Activated CD8-positive, alpha-beta T cell treated with anti-CD3 and anti-CD28 coated beads, Interleukin-2, amount 10 ng/mL, durations not matched to agents 7 days and 5 days (primary cell): ENCODE measurements at places on chromosomes 7 and 10.

GRCh38 chr7:74269757-74270277 lies 15.6 kb upstream of the RFC2 start:
- DNase-seq, result peak; percentile 69

DNA sequence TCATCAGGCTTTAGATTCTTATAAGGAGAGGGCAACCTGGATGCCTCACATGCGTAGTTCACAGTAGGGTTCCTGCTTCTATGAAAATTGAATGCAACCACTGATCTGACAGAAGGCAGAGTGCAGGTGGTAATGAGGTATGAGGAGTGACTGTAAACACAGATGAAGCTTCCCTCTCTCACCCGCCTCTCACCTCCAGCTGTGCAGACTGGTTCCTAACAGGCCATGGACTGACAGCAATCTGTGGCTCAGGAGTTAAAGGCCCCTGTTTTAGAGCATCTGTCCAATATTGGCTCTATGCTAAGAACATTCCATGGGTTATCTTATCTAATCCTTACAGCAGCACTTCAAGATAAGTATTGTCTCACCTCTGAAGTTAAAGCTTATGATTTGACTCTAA lies 213.5 kb upstream of the NRP1 start:
- no peak for DNase-seq

- DNase-seq, result no peak
Observed at GRCh38 chr10:7335977-7336376, 74.9 kb downstream of the SFMBT2 start.

DNA sequence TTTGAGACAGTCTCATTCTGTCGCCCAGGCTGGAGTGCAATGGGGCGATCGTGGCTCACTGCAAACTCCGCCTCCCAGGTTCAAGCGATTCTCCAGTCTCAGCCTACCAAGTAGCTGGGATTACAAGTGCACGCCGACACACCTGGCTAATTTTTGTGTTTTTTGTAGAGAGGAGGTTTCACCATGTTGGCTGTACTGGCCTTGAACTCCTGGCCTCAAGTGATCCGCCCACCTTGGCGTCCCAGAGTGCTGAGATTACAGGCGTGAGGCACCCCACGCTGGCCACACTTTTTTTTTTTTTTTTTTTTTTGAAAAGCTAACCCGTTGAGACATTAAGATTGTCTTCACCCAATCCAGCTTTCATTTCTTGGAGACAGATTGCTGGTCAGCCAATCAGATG lies 2.1 kb downstream of the ZNF273 start:
- DNase-seq, result no peak

DNA sequence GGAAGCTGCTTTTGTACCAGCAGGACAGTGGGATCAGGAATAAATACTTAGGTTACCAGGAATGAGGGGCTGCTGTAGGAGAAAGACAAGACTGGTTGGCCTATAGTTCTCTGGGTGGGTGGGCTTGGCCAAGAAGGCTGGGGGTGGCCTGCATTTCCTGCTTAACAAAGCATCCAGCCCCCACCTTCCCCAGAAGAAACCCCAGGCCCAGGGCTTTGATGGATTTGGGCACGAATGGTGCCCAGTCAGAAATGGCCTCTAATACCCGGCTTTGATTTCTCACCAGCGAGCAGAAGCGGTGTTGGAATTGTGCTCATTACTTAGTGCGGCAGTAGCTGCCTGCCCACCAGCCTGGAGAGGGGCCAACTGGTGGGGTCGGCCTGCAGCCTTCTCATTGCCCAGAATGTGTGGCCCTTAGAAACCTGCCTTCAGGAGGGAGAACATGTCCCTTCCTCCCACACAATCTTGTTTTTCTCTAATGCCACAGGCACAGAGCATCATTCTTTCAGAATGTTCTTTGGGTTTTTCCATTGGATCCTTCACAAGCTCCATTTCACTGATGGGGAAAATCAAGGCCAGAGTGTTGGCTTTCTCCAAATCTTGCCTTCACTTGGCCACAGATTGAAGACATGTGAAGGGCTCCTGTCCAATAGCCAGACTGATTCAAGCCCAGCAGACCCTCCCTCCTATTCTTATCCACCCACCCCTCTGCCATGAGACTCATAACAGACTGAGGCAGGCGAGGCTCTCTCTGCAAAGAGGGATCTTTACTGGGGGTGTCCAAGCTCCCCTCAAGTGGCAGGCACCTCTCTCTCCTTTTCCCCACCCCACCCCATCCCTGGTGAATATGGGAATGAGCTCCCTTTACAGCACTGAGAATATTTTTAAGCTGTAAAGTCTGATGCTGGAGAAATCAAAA lies 2.5 kb downstream of the UNC5B start:
- no peak for DNase-seq

DNA sequence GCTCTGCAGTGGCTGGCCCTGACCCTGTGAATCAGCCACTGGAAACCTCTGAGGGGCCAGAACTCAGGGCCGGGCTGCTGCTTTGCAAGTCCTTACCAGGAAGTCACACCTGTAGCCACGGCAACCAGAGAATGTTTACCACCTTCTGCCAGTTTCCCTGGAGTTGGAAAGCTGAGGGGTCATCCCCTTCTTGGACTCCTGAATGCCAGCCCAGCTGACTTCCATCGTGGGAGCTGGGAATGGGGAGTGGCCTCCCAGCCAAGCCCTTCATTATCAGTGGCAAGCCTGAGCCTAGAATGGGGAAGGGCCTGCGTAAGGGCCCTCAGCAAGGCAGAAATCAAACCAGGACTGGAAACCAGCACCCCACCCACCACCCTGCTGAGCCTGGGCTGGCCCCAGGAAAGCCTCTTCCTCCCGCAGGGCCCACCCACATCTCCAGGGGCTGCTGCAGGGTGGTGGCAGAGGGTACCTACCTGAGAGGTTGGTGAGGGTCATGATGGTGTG lies 6.5 kb upstream of the CRHR2 start:
- DNase-seq, result no peak

- no peak for DNase-seq
Observed at GRCh38 chr10:557792-558328, 131.6 kb downstream of the DIP2C start.

- DNase-seq, result no peak
Observed at GRCh38 chr7:156906200-156906649, 13.2 kb upstream of the LMBR1 start.

DNA sequence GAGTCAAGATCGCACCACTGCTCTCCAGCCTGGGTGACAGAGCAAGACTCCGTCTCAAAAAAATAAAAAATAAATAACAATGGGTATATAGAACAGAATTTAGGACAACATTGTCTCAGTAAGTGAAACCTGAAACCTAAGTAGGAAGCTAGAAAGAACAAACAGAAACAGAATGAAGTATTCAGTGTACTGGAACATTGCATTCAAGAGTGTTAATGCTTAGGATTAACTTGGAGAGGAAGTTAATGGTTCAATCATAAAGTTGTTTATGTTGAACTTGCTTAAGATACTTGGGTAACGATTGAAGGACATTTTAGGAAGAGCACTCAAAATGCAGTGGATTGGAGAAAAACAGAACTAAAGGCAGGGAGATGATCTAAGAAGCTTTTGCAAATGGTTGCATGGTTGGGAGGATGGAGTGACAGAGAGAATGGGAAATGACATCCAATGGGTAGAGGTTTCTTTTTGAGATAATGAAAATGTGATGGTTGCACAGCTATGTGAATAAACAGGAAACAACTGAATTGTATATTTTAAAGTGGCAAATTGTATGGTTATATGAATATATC lies 233.7 kb downstream of the ADK start:
- DNase-seq, result no peak

- no peak for DNase-seq
Observed at GRCh38 chr10:80491251-80492102, 37.4 kb downstream of the TSPAN14 start.

- no peak for DNase-seq
Observed at GRCh38 chr7:92200791-92201190, 21.8 kb upstream of the LRRD1 start.

DNA sequence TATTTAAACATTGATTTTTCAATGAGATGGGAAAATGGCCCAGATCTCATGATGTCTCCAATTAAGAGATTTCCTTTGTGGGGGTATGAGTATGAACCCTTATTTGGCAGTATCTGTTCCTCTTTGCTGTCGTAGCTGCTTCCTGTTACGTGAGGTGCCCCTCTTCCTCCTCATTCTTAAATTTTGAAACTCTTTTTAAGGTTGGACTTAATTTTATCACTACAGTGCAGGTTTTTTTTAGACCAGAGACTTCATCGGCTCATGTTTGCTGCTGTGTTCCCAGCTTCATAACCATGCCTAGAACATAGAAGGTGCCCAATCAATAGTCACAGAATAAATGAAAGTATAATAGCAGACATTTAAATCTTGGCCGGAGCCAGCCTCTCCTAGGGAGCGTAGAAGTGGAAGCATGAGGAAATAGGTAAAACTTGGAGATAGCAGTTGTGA lies 2.4 kb downstream of the MIOS start:
- peak; percentile 50 for DNase-seq

GRCh38 chr7:153030976-153031375 lies 271.4 kb downstream of the ACTR3B start:
- no peak for DNase-seq

- no peak for DNase-seq
Observed at GRCh38 chr10:22429981-22430421, 84.7 kb downstream of the SPAG6 start.

GRCh38 chr7:94417901-94418300 lies 23.2 kb downstream of the COL1A2 start:
- DNase-seq, result no peak

- DNase-seq, result no peak
Observed at GRCh38 chr10:80322158-80322557, 32.7 kb upstream of the MAT1A start.

DNA sequence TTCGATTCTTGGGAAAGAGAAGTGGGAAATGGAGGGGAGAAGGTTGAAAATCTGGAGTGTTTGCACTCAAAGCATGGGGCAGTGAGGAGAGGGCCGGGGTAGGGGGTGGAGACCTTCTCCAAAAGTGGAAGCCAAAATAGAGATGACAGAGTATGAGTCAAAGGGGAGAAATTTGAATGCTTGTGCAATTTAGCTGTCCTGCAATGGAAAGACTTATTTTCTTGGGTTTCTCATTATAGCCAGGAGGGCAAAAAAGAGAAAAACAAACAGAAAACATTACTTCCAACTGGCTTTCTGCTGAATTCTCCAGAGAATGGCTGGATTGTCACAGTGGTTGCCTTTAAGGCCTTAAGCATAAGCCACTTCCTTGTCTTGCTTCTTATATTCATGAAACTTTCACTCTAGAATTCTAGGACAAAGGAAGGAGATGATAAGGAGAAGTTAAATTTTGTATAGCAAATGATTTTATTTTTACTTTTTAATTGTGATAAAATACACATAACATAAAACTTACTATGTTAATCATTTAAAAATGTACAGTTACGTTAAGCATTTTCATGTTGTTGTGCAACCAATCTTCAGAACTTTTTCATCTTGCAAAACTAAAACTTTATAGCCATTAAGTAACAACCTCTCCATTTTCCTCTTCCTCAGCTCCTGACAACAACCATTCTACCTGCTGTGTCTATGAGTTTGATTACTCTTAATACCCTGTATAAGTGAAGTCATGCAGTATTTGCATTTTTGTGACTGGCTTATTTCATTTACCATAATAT lies 100.2 kb downstream of the GPR85 start:
- no peak for DNase-seq

DNA sequence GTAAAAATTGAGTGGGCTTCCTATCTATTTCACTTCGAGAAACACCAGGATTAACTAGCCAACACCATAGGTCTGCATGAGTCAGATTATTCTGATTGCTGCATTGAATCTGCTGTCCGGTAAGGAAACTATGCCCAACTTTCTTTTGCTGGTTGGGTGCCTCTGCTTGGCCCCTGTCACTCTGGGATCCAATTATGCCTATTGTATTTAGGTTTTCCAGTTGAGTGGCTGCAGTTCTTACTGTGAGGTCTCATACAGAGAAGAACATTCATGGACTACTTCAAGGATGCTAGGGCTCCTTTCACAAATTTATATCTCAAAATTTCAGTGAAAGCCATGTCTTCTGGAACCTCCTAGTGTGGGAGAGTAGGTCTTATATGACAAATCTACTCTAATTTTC lies 215.1 kb upstream of the SORCS1 start:
- no peak for DNase-seq

DNA sequence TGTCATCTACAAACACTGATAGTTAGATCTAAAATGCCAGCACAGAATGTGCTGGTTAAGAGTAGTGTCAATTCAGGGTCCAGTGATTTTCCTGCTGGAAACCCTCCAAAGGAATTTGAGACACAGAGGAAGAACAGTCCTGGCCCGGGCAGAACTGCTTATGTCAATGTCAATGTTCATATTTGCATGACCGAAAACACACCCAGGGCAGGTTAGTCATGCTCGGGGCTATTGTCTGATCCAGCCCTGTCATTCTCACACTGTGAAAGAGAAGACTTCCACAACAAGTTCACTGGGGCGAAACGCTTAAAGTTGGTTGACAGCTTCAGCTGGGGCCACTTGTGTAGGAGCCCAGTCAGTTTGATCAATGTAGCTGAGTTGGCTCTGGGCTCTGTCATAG lies 139.3 kb downstream of the C1GALT1 start:
- DNase-seq, result no peak

- no peak for DNase-seq
Observed at GRCh38 chr10:17756557-17757217, 4.7 kb downstream of the TMEM236 start.

GRCh38 chr7:107505362-107505761 lies 35.5 kb downstream of the GPR22 start:
- no peak for DNase-seq

GRCh38 chr7:24715661-24716479 lies 41.4 kb downstream of the GSDME start:
- DNase-seq, result peak; percentile 35

DNA sequence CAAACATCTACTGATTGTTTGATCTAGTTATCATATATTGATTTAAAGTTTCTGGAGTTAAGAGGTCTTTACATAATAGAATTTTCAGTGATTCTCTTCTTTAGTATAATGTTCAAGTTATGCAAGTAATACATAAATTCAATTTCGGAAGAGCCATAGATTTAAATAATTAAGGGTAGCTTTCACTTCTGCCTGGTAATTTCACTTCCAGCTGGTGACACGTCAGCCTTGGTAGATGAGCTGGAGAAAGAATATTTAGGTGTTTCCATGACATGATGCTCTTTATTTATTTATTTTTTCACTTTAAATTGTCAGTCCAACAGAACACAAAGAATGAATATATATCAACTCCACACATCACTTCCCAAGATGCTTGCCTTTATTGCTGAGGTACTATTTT lies 5.2 kb upstream of the OTUD1 start:
- no peak for DNase-seq

DNA sequence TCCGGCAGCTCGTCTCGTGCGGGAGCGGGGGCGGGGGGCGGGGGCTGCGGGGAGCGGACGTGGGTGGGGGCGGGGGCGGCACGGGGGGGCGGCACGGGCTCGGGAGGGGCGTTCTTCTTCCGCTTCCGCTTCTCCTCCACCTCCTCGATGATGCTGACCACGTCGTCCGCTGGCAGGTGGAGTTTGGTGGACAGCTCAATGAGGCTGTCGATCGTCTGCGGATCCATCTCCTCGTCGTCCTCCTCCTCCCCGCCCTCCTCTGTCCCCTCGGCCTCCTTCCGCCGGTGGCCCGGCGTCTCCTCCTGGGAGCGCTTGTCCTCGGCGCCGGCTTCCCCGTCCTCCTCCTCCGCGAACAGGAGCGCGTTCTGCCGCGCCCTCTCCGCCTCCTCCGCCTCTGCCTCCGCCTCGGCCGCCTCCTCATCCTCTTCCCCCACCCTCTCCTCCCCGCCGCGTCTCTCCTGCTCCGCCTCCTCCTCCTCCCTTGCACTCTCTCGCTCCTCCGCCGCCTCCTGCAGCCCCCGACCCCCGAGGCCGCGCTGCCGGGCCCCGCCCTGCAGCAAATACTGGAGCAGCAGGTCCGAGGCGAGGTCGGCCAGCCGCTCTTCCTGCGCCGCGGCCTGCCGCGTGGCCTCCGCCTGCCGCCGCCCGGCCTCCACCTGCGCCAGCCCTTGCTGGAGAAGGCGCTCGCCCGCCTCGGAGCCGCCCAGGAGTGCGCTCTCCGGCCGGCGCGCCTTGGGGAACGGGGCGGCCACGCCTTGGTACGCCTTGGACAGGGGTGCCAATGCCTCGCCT lies 1.9 kb downstream of the VGF start:
- DNase-seq, result peak; percentile 66
